Tibial nerve (tissue), 4 donors: ENCODE measurements at places on chromosomes 7 and 10. TPM values are rescaled to one million over a fixed set of nuclear protein-coding genes. Genes with fewer than 3 reads are reported as not detected.

DNA sequence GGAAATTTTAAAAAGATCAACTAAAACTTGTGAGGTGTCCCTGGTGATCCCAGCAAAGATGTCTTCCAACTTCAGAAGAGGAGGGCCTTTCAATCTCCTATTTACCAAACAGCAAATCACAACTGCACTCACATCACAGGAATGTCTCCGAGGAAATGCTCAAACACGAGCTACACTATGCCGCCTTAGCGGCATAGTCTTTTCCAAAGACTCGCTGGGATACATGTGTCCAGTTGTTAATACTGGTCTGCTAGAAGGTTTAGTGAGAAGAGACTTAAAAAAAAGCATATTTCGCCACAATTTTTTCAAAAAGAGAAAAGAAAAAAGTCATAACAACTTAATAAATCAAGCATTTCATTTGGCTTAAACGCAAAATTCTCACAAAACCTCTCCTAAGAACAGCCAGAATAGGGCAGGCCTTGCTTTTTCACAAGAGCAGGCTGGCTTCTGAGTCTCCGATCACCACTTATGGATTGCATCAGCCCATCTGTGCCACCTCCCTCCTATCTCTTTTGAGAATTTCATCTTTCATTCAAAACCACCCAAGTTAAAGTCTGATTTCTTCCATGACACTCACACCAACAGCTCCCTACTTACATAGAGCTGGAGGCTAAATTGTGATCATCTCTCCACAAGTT lies 66.1 kb downstream of the GNA12 start:
- no peaks in the 10 kb centered on the region for H3K27me3 ChIP-seq
- H3K4me1 ChIP-seq = no peaks in the 10 kb centered on the region
- no peak overlapping the region for H3K27ac ChIP-seq
- DNase-seq = no peak
- no peaks in the 10 kb centered on the region for H3K36me3 ChIP-seq
- no peak overlapping the region for H3K4me3 ChIP-seq

GRCh38 chr10:106086391-106086790 lies 1078.1 kb downstream of the SORCS1 start:
- DNase-seq = no peak
- no peaks in the 10 kb centered on the region for H3K4me1 ChIP-seq
- H3K27ac ChIP-seq = no peak overlapping the region
- no peaks in the 10 kb centered on the region for H3K36me3 ChIP-seq
- no peaks in the 10 kb centered on the region for H3K27me3 ChIP-seq
- no peak overlapping the region for H3K4me3 ChIP-seq

DNA sequence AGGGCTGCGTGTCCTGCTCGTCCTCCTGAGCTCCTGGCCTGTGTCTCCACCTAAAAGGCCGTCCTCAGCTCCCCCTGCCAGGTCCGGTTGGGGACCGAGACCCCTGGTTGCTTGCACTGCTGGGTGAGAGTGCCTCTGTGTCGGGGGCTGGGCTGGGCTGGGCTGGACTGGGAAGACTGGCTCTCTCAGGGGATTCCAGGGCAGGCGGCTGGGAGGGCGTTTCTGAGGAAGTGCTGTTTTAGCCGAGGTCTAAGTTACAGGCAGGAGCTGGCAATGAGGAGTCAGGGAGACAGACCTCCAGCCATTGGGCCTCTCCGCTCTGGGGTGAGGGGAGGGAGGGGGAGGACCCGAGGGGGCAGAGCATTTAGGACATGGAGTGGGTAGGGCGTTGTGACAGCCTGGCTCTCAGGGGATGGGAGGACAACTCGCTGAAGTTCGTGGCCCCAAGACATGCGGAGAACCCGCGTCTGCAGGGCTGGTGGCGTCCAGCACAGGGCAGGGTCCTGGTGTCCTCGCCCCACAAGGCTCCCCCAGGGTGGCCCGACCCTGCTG lies 20.9 kb downstream of the FOXK1 start:
- H3K4me3 ChIP-seq = no peak overlapping the region
- H3K27me3 ChIP-seq = no peaks in the 10 kb centered on the region
- H3K27ac ChIP-seq = no peak overlapping the region
- DNase-seq = no peak

- DNase-seq = no peak
- no peaks in the 10 kb centered on the region for H3K27me3 ChIP-seq
- H3K27ac ChIP-seq = peak overlapping the region; percentile 96
- no peaks in the 10 kb centered on the region for H3K36me3 ChIP-seq
These were observed 9.8 kb downstream of the AFAP1L2 start for GRCh38 chr10:114394531-114394930.

DNA sequence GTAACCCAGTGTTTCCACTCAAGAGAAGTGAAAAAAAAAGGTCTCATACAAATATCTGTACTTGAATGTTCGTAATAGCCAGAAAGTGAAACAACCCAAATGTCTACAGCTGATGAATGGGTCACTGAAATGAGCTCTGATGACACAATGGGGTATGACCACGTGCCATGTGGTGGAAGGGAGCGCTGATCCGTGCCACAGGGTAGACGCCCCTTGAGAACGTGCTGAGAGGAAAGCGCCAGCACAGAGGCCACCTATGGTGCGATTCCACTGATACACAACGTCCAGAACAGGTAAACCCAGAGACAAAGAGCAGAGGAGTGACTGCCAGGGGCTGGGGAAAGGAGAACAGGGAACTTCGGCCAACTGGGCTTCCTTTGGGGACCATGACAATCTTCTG lies 50.3 kb downstream of the MAD1L1 start:
- H3K4me3 ChIP-seq = no peak overlapping the region
- H3K27me3 ChIP-seq = no peaks in the 10 kb centered on the region
- no peak overlapping the region for H3K27ac ChIP-seq
- H3K36me3 ChIP-seq = no peaks in the 10 kb centered on the region
- no peaks in the 10 kb centered on the region for H3K4me1 ChIP-seq
- no peak for DNase-seq

- H3K4me1 ChIP-seq = no peaks in the 10 kb centered on the region
- H3K27me3 ChIP-seq = no peaks in the 10 kb centered on the region
These were observed 166.3 kb upstream of the AHR start for GRCh38 chr7:17131983-17132655.

SLC18A2 gene
- total RNA-seq = 0.42 TPM

DNA sequence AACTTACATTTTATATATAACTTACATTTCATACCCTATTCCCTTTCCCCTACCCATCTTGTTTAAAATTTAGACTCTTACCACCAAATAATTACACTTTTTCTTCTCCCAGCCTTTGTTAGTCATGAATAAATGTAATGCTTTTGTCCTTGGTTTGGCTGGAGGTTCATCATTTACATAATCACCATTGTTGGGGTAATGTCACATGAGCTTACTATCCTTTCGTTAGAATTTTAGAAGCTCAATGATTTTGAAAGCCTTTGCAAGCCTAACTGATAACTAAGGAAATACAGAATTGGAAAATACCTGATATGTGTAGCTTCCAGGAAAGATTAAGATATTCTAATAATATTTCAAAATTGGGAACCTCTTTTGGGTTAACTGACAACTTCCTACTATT lies 171.7 kb downstream of the PLXDC2 start:
- H3K27ac ChIP-seq = no peak overlapping the region
- no peaks in the 10 kb centered on the region for H3K27me3 ChIP-seq
- H3K4me1 ChIP-seq = no peaks in the 10 kb centered on the region

DNA sequence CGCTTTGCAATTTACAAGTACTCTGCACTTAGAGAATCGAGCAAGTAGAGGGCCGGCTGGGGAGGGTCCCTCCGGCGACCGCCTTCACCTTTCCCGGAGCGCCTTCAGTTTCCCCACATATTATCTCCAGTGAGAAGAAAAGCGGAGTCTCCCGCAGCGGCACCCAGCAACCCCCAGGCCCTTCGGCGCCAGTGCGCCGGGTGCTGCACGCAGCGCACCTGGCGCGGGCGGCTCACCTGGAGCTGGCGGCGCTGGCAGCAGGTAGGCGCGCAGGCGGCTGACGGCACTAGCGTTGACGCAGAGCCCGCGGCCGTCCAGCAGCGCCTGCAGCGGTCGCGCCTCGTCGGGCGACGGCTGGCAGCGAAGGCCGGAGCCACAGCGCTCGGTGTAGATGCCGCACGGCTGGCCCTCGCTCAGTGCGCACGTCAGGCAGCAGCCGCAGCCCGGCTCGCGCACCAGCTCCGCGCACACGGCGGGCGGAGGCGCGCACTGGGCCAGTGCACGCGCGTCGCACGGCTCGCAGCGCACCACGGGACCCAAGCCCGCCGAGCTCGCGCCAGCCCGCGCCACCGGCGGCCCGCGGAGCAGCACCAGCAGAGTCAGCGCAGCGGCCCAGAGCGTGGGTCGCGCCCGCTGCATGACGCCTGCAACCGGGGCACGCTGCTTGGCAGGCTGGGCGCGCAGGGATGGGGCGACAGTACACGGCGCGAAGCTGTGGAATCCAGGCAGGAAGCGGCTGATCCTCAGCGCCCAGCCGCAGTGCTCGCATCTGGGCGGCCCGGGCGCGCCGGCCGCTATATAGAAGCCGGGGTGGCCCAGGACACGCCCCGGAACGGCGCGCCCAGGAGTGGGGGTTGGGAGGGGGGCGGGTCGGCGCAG lies at the start of gene IGFBP3:
Gene IGFBP3, minus strand, starts transcription at position 771 of the 879 bp plus-strand sequence. Its CDS starts 132 bp downstream, at position 639.
- H3K4me1 ChIP-seq = peaks cover 15% of the 10 kb centered on the region
- H3K27me3 ChIP-seq = no peaks in the 10 kb centered on the region
- peak within 1 kb of the TSS; percentile 45 for H3K4me3 ChIP-seq
- no peaks in the 10 kb centered on the region for H3K36me3 ChIP-seq
- DNase-seq = no peak

GRCh38 chr10:111137007-111137406 lies 60.2 kb downstream of the ADRA2A start:
- no peaks in the 10 kb centered on the region for H3K27me3 ChIP-seq
- no peaks in the 10 kb centered on the region for H3K4me1 ChIP-seq
- no peaks in the 10 kb centered on the region for H3K36me3 ChIP-seq
- DNase-seq = no peak
- no peak overlapping the region for H3K4me3 ChIP-seq

RARRES2 gene
- total RNA-seq = 172 TPM

DNA sequence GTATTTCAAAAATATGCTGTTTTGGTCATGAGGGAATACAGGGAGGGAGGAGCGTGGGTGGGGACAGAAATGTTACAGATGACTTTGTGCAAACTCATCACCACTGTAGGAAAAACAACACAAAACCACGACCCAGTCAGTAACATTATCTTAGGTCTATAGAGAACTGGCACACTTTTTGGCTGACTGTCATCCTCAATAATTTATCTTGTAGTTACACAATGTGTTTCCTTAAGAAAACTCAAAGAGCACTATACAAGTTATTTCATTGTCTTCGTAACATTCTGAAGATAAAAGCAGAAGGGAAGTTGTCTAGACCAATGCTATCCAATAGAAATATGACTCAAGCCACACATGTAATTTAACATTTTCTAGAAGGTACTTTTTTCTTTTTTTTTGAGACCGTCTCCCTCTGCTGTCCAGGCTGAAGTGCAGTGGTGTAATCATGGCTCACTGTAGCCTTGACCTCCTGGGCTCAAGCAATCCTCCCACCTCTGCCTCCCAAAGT lies 16.9 kb upstream of the CDK14 start:
- H3K4me1 ChIP-seq = no peaks in the 10 kb centered on the region
- no peaks in the 10 kb centered on the region for H3K36me3 ChIP-seq
- H3K4me3 ChIP-seq = no peak overlapping the region
- no peaks in the 10 kb centered on the region for H3K27me3 ChIP-seq
- no peak overlapping the region for H3K27ac ChIP-seq
- DNase-seq = no peak

GRCh38 chr7:46195934-46196333 lies 274.9 kb upstream of the IGFBP3 start:
- DNase-seq = no peak
- no peak overlapping the region for H3K27ac ChIP-seq
- no peaks in the 10 kb centered on the region for H3K36me3 ChIP-seq
- H3K4me1 ChIP-seq = no peaks in the 10 kb centered on the region

- DNase-seq = peak; percentile 54
- no peak overlapping the region for H3K4me3 ChIP-seq
- H3K4me1 ChIP-seq = no peaks in the 10 kb centered on the region
- no peak overlapping the region for H3K27ac ChIP-seq
- H3K36me3 ChIP-seq = no peaks in the 10 kb centered on the region
These were observed 210.4 kb upstream of the ADO start for GRCh38 chr10:62594093-62594520.

MUC12 gene
- not detected for total RNA-seq

DNA sequence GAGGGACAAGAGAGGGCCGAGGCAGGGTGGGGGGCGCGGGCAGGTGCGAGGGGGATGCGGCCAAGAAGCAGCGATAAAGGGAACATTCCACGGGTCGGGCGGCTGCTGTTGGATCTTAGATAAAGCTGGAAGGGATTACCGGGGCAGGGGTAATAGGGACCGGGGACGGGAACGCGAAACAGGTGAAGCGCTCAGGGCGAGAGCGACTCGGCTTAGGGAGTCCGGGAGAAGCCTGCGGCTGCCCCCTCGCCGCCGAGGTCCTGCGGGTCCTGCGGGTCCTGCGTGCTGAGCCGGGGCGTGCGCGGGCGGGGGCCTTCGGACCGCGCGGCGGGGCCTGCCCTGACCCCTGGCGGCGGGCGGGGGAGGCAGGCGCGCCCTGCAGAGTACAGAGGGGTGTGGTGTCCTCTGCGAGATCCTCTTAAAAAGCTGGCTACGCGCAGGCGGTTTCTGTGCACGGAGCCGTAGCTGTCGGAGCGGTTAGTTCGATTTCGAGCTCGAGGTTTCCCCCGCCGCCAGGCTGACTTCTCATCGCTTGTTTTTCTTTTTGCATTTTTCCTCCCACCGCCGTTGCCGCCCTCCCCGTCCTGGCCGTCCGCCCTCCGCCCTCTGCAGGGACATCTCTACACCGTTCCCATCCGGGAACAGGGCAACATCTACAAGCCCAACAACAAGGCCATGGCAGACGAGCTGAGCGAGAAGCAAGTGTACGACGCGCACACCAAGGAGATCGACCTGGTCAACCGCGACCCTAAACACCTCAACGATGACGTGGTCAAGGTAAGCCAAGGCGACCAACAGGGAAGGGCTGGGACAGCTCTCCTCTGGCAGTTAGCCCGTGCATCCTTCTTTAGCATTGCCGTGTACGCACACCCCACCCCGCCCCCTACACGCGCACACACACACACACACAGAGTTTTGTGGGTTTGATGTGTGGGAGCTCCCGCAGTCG lies 1.4 kb downstream of the CAV1 start:
- no peaks in the 10 kb centered on the region for H3K27me3 ChIP-seq
- H3K4me3 ChIP-seq = peak overlapping the region; percentile 62
- H3K27ac ChIP-seq = peak overlapping the region; percentile 94
- peak; percentile 57 for DNase-seq

- no peak overlapping the region for H3K27ac ChIP-seq
- DNase-seq = peak; percentile 27
- H3K4me1 ChIP-seq = peaks cover 13% of the 10 kb centered on the region
- H3K4me3 ChIP-seq = no peak overlapping the region
- H3K27me3 ChIP-seq = no peaks in the 10 kb centered on the region
These were observed 15.6 kb downstream of the CUBN start for GRCh38 chr10:17113889-17114540.

- no peak overlapping the region for H3K4me3 ChIP-seq
- no peaks in the 10 kb centered on the region for H3K27me3 ChIP-seq
- no peaks in the 10 kb centered on the region for H3K4me1 ChIP-seq
- DNase-seq = no peak
These were observed 33.9 kb downstream of the DNAJB6 start for GRCh38 chr7:157370742-157371141.

AKR1C4 gene
- not detected for total RNA-seq

DGKB gene
- 0.78 TPM for total RNA-seq
